Gastroesophageal sphincter (tissue), 4 donors: ENCODE measurements at places on chromosomes 5 and 9.

- ATAC-seq: no peak
Measured at GRCh38 chr5:126568206-126568755, 26.7 kb downstream of the ALDH7A1 start.

- no peak for ATAC-seq
Measured at GRCh38 chr9:5278486-5278885, 26.0 kb downstream of the RLN2 start.

GRCh38 chr5:174139623-174140022 is 94.1 kb downstream of the NSG2 start:
- no peak for ATAC-seq

GRCh38 chr9:114889802-114890224 is 40.6 kb downstream of the TNFSF8 start:
- peak; percentile 43 for ATAC-seq

- no peak for ATAC-seq
Measured at GRCh38 chr9:31715250-31715649, 669.2 kb upstream of the ACO1 start.

- ATAC-seq: no peak
Measured at GRCh38 chr9:105860516-105860915, 166.2 kb downstream of the TMEM38B start.

DNA sequence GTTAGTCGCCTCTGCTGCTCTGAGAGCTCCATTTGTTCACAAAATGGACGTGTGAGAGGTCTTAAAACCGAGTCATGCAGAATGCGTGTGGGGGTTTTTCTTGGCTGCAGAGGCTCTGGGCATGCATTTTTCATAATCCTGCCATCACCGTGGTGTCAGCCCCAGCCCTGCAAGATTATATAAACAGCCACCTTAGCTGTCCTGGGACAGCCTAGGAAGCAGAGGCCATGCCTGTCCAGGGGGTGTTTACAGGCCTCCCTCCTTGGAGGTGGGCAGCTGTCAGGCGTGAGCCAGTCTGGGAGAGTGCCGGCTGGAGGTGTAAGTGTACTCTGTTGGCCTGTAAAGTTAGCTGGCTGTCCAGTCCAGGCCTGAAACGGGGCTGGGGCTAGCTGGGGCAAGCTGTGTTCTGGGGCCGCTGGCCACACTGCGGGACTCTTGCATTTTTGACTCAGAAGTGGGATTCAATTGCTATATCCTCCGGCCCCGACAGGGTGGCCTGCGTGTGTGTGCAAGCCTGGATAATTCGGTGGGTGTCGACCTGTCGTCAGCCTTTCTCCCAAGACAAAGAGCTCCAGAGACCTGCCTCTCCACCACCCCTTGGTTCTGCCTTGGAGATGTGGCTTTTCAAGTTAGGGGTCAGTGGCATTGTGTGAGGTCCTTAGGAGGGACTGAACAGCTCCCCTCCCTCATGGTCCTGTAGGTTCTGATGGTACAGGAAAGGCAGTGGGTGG is 2.4 kb downstream of the WNK2 start:
- ATAC-seq: no peak

DNA sequence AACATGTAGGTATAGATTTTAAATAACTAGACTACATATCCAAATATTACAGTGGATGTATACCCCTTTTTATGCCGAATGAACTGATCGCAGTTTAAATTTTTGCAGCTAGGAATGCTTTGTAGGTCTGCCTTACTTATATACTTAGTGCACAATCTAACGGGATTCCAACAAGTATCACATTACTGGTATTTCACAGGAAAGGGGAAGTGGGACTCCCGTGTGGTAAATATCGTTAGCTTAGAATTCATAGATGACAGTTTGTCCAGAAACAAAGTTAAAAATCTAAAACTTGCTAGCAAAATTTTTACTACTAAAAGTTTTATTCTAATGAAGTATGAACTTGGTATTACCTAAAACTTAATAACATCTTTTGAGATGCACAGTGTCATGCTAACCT is 193.5 kb upstream of the TLX3 start:
- ATAC-seq: no peak

DNA sequence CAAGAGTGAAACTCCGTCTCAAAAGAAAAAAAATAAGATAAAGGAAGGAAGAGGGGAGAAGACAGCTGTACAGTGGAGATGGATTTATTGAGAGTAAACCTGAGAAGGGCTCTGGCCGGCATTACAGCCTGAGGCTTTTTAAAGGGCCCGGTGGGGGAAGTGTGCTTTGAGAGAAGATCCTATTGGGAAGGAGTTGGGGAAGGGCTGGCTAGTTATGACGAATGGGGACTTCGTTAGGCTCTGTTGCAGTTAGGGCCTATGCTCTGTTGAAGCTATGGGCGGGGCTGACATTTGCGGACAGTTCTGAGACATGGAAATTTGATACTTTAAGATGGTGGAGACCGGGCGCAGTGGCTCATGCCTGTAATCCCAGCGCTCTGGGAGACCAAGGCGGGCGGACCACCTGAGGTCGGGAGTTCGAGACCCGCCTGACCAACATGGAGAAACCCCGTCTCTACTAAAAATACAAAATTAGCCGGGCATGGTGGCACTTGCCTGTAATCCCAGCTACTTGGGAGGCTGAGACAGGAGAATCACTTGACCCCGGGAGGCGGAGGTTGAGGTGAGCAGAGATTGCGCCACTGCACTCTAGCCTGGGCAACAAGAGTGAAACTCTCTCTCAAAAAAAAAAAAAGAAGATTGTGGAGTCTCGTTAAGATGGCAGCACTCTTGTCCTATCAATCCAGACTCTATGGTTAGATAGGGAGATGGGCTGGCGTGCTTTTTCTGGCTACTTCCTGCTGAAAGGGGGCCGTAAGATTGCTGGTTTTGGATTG is 33.2 kb downstream of the C9orf50 start:
- no peak for ATAC-seq

DNA sequence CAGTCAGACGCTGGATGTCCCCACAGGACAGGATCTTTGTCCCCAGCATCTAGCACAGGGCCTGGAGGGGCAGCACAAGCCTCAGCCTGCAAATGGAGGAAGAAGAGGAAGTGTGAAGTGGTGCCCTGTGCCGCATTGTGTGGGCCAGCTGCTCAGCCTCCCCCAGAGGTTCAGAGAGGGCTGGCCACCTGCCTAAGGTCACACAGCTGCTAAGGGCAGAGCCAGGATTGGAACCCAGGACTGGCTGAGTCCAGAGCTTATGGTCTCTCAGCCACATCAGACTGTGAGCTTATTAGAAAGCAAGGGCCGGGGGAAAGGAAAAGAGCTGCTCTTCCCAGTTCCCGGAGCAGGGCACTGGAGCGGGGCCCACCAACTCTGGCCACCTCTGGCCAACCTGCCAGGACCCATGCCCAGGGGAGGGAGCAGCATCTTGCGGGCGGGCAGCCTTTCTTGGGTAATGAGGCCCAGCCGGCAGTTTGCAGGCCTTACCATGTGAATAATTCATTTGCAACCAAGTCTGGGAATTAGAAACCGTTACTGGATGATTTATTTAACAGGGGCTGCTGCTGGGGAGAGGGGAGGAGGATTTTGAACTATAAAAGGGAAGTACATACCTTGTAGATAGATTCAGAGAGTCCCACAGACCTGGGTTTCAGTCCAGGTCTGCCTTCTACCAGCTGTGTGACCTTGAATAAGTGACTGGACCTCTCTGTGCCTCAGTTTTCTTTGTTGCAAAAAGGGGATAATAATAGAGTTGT is 11.6 kb upstream of the CRB2 start:
- ATAC-seq: no peak

DNA sequence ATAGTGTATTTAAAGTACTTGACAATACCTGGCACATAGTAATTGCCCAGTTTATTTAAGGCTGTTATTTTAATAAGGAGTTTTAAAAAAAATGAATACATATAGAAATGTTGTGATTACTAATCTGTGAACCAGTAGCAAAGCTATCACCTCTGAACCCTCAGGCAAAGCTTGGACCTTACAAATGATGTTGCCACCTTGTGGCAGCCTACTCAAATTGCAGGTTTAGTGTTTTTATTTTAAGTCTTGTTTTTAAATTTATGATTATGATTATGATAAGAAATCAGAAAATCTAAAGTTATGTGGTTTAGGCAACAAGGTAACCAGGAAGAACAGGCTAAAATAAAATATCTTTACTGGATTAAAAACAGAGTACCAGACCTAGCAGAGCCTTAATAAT is 35.8 kb downstream of the PPARGC1B start:
- ATAC-seq: no peak

GRCh38 chr9:68704814-68705530 is at the start of gene PIP5K1B:
PIP5K1B (plus strand) TSS chr9:68705240; CDS start chr9:68822615, 117,375 bp downstream.
- ATAC-seq: peak; percentile 74

GRCh38 chr5:178423901-178424809 is 166.0 kb downstream of the COL23A1 start:
- ATAC-seq: no peak

DNA sequence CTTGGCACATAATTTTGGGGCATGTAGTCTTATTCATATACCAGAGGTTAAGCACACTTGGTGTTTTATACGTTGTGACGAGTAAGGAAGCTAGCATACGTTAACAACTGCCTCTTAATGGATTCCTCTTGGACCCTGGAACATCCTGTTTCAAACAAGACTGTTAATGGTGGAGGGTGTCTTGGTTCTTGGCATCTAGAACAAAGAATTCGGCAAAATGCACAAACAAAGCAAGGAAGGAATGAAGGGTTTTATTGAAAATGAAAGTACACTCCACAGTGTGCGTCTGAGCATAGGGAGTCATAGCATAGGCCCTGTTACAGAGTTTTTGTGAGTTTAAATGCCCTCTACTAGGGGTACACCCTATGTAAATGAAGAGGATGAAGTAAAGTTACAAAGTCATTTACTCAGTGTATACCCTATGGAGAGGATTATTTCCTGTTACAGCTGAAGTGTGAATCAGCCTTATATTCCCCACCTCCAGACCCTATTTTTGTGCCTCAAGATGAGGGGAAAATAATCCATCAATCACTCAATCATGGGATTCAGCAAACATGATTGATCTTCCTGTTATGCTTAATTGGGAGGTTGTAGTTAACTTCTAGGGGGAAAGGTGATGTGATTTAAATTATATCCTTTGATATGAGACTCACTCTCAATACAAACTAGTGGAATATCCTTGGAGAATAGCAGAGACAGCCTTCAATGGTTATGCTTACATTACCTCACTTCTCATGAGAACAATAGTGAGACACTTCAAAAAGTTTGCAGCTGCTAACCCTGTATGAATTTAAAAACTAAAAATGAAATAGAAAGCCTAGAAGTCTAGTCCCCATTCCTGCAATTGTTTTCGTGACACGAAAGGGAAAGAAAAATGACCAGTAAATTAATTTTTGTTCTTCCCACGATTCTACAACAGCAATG is 84.9 kb upstream of the MYO10 start:
- no peak for ATAC-seq

GRCh38 chr5:37834542-37835379 is 5.1 kb downstream of the GDNF start:
- ATAC-seq: no peak

DNA sequence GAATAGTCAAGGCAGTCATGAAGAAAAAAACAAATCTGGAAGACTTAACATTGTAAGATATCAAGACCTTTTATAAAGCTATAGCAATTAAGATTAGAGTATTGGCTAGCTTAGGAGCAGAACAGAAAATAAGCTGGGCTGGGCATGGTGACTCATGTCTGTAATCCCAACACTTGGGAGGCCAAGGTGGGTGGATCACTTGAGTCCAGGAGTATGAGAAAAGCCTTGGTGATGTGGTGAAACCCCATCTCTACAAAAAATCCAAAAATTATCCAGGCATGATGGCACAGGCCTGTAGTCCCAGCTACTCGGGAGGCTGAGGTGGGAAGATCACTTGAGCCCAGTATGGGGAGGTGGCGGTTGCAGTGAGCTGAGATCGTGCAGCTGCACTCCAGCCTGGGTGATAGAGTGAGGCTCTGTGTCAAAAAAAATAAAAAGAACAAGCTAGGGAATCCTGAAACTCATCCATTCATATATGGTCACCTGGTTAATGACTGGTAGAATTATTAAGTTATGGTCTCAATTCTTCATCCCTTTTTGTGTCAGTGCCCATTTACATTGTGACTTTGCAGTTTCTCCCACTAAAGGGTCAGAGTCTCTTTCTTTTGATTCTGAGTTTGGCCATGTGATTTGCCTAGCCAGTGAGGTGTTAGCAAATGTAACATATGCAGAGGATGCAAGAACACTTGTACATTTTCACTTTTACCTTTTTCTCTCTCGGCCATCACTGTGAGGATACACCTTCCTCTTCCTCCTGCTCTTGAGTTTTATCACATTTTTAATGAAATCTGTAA is 144.6 kb upstream of the SGCD start:
- no peak for ATAC-seq

GRCh38 chr5:76145945-76146344 is 62.8 kb downstream of the SV2C start:
- ATAC-seq: no peak

GRCh38 chr5:87949676-87950631 is 318.7 kb downstream of the TMEM161B start:
- no peak for ATAC-seq

- ATAC-seq: no peak
Measured at GRCh38 chr5:305050-305449, 16.5 kb upstream of the AHRR start.

GRCh38 chr9:132546148-132547051 is 36.0 kb upstream of the BARHL1 start:
- ATAC-seq: no peak

DNA sequence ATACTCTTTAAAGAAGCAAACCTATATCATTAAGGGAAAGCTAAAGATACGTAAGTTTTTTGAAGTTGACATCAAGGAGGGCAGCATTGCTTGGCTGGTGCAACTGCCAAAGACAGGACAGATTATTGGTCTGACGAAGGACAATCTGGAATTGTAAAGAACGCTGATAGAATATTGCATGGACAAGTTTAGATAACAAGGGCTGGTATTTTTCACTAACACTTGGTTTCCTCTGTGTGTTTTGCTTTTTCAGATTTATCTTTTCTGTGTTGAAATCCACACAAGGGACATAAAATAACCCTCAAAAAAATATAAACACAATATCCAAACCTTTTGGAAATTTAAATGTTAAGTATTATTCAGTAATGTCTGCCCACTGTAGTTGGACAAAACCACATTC is 39.7 kb downstream of the SLC1A3 start:
- no peak for ATAC-seq

- peak; percentile 34 for ATAC-seq
Measured at GRCh38 chr9:121634329-121635261, 16.8 kb upstream of the DAB2IP start.

- ATAC-seq: no peak
Measured at GRCh38 chr5:74978345-74978744, 74.0 kb downstream of the GCNT4 start.

GRCh38 chr5:135437796-135438560 is 9.2 kb downstream of the DCANP1 start:
- peak; percentile 61 for ATAC-seq

DNA sequence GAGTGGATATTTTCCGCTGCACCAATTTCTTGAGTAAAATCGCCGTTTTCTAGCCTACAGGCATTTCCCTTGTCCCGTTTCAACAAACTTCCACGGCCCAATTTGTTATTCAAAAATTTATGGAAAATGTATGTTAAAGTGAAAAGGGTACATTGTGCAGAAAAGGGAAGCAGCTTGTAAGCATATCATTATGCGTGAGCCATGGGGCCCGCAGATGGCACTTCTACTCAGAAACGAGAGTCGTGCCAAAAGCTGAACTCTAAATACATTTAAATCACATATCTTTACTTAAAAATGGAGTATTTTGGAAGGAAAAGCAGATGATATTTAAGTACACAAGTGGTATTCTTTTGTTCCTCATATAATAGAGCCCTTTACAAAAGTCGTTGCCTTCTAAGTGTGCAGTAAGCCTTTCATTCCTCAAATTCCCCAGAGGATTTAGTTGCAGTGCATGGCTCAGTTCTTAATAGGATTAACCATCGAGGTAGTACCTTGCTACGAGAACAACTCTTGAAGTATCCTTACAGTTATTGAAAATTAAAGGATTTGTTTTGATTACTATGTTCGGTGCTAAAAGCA is 1227.2 kb upstream of the WWC1 start:
- no peak for ATAC-seq

GRCh38 chr9:14813336-14814248 is 91.1 kb upstream of the CER1 start:
- no peak for ATAC-seq
